ENCODE measurements at places on chromosomes 2 and 18.

DNA sequence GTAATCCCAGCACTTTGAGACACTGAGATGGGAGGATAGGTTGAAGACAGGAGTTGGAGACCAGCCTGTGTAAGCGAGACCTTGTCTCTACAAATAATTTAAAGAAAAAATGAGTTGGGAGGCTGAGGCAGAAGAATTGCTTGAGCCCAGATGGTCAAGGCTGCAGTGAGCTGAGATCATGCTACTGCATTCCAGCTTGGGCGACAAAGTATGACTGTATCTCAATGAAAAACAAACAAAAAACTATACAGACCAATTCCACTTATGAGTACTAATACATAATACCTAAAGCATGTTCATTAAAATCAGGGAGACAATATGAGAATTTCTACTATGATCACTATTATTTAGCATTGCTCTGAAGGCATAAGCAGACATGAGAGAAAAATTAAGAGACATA lies 12.6 kb downstream of the RNF149 start:
- DNase-seq, result no peak

GRCh38 chr2:178800510-178800909 lies 6.7 kb downstream of the TTN start:
- DNase-seq, result no peak

GRCh38 chr2:1990151-1990589 lies 245.9 kb upstream of the PXDN start:
- DNase-seq, result no peak

DNA sequence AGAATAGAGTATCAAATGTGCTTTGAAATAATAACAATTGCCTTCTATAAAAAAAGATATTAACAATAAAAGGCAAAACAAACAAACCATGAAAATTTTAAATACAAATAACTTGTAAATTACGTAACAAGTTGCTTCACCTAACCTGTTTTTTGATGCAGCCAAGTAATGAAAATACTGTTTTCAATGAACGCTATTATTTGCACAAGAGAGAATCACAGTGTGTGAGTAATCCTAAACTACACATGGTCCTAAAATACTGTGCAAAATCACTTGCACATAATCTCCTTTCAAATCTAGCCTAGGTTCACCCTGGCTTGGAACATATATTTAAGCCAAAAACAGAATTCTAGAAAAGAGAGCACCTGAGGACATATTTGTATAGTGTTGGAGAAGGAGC lies 98.9 kb downstream of the CCDC148 start:
- DNase-seq, result no peak

DNA sequence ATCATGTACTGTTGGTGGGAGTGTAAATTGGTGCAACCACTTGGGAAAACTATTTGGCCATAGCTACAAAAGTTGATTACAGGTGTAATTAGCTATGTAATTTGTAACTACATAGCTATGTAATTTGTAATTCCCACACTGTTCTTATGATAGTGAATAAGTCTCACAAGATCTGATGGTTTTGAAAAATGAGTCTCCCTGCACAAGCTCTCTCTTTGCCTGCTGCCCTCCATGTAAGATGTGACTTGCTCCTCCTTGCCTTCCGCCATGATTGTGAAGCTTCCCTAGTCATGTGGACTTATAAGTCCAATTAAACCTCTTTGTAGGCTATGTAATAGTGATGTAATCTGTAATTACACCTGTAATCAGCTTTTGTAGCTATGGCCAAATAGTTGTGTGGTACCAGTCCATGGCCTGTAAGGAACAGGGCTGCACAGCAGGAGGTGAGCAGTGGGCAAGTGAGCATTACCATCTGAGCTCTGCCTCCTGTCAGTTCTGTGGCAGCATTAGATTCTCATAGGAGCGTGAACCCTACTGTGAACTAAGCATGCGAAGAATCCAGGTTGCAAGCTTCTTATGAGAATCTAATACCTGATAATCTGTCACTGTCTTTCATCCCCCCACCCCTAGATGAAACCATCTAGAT lies 133.7 kb upstream of the COPS8 start:
- DNase-seq, result no peak

Data from SK-MEL-5 (cell line).